ENCODE measurements at places on chromosomes 1 and 21.

GRCh38 chr1:22512873-22513272 lies 50.4 kb upstream of the EPHA8 start:
- no peak for DNase-seq

DNA sequence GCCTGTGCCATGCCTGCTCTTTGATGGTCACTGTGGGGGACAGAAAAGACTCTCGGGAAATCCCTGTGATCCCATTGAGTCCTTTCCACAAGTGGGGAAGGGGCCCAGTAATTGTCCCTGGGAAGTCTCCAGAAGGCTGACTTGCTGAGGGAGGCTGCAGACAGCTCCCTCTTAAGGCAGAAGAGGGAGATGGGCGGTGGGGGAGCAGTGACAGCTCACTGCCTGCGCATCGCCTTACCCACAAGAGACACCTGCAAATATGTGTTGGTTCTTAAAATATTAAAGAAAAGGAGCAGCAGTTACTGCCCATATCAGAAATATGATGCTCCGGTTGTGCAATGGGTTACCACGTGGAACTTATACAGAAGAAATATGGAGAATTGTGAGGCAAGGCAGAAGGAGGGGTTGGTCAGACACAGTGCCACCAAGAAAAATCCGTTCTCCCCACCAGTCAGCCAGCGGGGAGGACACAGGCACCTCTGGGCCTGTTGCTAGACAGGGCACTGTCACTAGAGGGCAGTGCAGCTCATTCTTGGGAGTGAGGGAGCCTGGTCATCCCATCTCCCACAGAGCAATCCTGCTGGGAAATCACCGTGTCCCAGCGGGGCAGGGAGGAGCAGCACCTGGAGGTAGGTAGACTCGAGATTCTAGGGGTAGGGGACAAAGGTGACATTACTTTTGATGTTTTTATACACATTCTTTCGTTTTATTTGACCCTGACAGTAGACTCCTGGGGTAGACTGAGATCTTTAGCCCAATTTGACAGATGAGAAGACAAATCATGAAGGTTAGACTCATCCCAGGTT lies 6.9 kb upstream of the CAMK1G start:
- DNase-seq: peak; percentile 64

DNA sequence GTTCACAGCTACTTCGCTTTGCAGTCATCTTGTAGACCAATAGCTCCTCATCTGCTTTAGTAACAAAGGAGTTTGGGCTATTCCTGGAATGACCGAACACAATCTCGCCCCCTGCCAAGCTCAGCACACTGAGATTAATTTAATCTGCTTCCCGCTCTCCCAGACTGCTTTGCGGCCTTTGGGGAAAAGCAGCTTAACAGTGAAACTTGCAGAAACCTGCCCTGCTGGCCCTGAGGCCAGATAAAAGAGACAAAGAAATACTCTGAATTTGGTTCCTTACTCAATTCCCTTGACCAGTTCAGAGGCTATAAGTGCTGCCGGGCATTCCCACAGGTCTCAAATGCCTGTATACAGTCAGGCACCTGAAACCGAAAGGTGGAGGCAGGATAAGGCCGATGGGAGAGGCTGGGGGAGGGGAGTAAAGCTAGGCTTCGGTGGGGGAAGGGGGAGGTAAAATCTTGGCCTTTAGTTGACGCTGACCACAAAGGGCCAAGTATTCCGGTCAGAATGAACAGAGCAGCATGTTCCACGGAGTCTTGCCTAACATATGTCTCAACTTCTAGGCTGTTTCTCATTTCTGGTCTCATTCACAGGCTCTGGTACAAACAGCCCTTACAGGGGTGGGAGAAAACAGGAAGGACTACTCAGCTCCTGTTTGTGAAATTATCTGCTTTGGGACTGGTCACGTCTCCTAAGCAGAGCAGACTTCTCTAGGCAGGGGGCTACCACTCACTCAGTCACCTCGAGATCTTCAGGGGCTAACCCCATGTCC lies 17.7 kb upstream of the A3GALT2 start:
- DNase-seq: no peak

DNA sequence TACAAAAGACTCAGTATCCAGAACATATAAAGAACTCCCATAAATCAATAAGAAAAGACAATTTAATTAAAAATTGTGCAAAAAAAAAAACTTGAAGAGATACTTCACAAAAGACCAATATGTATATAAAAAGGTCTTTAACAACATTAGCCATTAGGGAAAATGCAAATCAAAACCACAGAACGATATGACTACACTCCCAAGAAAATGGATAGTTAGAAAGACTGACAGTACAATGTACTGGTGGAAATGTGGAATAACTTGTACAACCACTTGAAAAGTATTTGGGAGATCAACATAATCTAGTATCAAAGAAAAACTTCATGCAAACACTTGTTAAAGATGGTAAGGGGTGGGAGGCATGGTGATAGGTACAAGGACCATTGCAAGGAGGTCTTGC lies 3.9 kb upstream of the CLCA1 start:
- DNase-seq: no peak

DNA sequence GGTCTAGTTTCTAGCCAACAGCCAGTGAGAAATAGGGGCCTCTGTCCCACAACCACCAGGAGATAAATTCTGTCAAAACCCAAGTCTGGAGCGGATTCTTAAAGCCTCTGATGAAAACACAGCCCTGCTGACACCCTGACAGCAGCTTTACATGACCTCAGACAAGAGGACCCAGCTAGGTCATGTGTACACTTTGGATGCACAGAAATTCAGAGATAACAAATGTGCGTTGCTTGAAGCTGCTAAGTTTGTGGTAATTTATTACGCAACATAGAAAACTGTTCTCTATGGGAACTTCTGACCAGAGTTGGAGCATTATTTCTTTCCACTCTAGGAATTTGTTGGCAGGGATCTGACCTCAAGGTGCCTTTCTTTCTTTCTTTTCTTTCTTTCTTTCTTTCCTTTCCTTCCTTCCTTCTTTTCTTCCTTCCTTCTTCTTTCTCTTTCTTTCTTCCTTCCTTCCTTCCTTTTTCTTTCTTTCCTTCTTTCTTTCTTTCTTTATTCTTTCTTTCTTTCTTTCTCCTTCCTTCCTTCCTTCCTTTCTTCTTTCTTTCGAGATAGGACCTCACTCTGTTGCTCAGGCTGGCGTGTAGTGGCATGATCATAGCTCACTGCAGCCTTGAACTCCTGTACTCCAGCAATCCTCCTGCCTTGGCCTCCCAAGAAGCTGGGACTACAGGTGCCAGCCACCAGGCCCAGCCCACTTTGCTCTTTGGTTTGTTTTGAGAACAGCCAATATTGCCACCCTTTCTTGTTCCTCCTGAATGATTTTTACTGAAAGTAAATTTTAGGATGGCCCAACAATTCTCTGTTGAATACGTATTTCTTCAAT lies 14.9 kb upstream of the HMGCS2 start:
- no peak for DNase-seq

- DNase-seq: no peak
Measured at GRCh38 chr1:76160225-76160624, 85.7 kb downstream of the ST6GALNAC3 start.

DNA sequence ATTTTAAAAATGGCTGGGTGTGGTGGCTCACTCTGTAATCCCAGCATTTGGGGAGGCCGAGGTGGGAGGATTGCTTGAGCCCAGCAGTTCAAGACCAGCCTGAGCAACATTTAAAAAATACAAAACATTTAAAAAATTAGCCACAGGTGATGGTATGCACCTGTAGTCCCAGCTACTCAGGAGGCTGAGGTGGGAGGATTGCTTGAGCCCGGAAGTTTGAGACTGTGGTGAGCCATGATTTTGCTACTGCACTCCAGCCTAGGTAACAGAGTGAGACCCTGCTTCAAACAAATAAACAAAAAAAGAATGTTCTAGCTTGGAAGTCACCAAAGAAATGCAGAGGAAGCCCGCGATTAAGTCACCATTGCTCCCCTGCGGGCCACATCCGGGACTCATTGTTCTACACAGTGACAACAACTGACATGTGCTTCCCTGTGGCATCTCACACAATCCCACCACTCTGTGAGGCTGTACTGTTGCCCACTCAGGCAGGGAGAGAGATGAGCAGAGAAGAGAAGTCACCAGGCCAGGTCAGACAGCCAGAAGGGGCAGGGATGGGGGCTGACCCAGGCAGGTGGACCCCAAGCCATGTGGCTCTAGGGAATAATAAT lies 18.4 kb upstream of the SPATC1L start:
- DNase-seq: peak; percentile 8

- no peak for DNase-seq
Measured at GRCh38 chr1:227919906-227920305, 27.8 kb downstream of the WNT9A start.

Data from CD4-positive, alpha-beta T cell treated with Interleukin-12 subunit alpha and Interleukin-12 subunit beta, for 1 hour (primary cell).